ENCODE measurements at places on chromosomes 3 and 15.

DNA sequence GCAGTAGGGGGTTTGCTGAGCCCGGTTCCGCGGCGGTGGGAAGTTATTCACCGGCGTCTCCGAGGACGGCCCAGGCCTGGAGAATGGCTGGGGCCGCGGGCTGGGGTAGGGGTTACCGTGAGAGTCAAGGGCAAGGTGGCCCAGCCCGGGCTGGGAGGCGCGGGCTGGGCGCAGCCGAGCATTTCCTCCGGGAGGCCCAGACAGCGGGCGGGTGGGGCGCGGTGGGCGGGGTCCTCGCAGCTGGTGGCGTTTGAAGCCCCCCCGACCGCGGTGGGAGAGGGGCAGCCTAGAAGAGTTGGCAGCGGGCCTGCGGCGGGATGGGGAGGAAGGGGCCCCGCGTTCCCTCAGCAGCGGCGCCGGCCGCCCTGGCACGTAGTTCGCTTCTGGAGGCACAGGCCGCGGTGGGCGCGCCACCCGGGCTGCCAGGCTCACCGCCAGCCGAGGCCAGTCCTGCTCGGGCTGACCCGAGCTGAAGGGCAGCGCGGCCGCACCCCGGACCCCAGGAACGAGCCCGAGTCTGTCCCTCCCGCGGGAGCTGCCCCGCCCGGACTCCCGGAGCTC, 960 bp upstream of the KLF13 start:
- DNase-seq = peak; percentile 74

- no peak for DNase-seq
Observed at GRCh38 chr3:7947930-7948329, 553.7 kb upstream of the LMCD1 start.

DNA sequence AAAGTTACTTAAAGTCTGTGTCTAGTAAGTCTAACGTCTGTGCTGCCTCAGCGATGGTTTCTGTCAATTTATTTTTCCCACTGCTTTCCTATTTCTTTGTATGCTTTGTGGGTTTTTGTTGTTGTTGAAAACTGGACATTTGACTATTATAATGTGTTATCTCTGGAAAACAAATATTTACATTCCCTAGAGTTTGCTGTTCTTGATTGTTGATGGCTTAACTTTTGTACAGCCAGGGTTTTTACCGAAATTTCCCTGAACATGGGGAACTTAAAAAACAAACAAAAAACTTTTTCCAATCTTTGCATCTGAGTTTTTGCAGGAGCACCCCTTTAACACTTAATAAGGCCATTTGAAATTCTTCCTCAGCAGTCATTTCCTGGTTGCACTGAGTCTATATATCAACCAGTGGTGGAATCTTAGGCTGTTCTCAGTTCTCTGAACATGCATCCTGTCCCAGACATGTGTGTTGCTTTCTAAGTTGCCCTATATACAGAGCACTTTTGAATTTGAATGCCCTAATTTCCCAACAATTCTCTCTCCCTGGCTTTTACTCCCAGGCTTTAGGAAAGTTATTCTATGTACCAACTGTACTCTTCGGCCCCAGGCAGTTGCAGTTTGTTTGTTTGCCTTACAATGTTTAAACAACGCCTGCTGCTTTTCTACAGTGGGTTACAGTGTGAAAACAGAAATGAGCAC, 11.8 kb upstream of the PIAS1 start:
- DNase-seq = no peak

DNA sequence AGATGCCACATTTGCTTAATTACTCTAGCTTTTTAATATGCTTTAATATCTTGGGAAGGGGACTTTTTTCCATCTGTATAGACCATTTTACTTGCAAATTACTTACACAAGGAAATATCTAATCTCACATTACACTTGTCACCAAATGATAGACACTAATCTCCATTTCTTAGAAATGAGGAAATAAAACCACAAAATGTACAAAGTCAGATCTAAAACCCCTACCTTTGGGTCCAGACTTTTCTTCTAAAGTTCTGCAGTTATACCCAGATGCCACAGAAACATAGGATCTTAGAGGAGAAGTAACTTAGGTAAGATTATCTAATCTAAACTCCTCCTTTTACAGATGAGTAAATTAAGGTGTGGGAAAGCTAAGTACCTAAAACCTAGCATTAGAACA, 44.3 kb downstream of the CD200R1L start:
- DNase-seq = peak; percentile 17

DNA sequence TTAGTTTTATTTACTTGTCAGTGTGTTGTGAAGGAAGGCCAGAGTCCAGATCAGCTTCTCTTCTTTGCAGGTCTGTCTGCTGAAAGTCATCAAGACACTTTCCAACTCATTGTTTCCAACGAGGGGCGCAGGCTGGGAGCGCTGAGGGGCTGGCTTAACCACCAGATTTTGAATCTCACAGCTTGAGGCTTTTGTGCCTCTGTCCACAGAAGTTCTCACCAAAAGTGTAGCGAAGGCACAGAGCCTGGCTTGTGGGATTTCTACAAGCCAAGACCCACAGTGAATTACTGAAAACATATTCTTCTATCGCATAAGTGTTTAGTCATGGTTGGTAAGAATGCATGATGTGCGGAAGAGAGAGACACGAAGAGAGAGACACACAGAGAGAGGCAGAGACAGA, 35.2 kb downstream of the BHLHE40 start:
- no peak for DNase-seq

- DNase-seq = no peak
Observed at GRCh38 chr3:56773986-56774385, 27.8 kb downstream of the ARHGEF3 start.

All from common myeloid progenitor, CD34-positive (primary cell).